ENCODE measurements at places on chromosomes 12 and 14. TPM values are rescaled to one million over a fixed set of nuclear protein-coding genes. Genes with fewer than 3 reads are reported as not detected.

DNA sequence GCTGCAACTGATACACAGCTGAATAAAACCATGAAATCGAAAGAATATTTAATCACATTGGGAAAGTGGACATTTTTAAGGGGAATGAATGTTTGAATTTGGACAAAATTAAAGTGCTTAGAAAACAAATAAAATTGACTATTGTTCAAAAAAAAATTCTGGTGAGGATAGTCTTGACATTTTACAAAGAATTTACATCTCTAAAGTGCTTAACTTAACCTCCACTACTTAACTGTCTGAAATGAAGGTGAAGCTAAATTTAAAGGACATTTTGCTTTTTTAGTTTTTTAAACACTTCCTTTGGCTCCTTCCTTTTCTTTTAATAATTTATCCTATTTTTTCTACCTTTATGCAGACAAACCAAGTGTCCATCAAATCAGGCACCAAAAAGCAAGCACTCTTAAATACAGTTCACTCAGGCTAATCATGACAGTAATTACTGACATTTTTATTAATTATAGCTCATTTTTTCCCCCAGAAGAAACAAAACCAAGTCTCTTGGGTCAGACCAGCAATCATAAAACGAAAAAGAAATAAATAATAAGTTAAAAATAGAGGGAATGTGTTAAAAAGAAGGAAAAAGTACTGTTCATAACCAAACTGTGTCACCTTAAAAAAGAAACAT, 5.7 kb upstream of the CCND2 start:
- H3K4me3 ChIP-seq: no peak overlapping the region
- no peaks in the 10 kb centered on the region for H3K27me3 ChIP-seq
- H3K36me3 ChIP-seq: no peaks in the 10 kb centered on the region
- no peak for DNase-seq

Gene LRTM2
- 0.12 TPM for total RNA-seq

- no peak overlapping the region for H3K4me3 ChIP-seq
- DNase-seq: no peak
- no peak overlapping the region for H3K27ac ChIP-seq
- no peaks in the 10 kb centered on the region for H3K4me1 ChIP-seq
- H3K36me3 ChIP-seq: no peaks in the 10 kb centered on the region
- no peaks in the 10 kb centered on the region for H3K27me3 ChIP-seq
Measured at GRCh38 chr14:101520621-101521472, 40.4 kb upstream of the DIO3 start.

Gene WDR89
- 37.9 TPM for total RNA-seq

- H3K27ac ChIP-seq: no peak overlapping the region
- no peak for DNase-seq
- no peak overlapping the region for H3K4me3 ChIP-seq
- H3K4me1 ChIP-seq: no peaks in the 10 kb centered on the region
Measured at GRCh38 chr12:48765753-48766162, 23.1 kb downstream of the ADCY6 start.

GRCh38 chr12:93108985-93109384, 179.9 kb upstream of the EEA1 start:
- DNase-seq: no peak
- H3K27ac ChIP-seq: no peak overlapping the region
- no peaks in the 10 kb centered on the region for H3K27me3 ChIP-seq

- H3K4me3 ChIP-seq: no peak overlapping the region
- H3K27ac ChIP-seq: no peak overlapping the region
- DNase-seq: no peak
- H3K36me3 ChIP-seq: no peaks in the 10 kb centered on the region
Measured at GRCh38 chr12:55002355-55002754, 17.4 kb upstream of the NEUROD4 start.

GRCh38 chr12:132511516-132512196, 21.7 kb downstream of the FBRSL1 start:
- H3K4me1 ChIP-seq: peaks cover 13% of the 10 kb centered on the region
- H3K4me3 ChIP-seq: no peak overlapping the region
- DNase-seq: no peak

Gene AKAP3
- 1.2 TPM for total RNA-seq

Gene COL2A1
- not detected for total RNA-seq

DNA sequence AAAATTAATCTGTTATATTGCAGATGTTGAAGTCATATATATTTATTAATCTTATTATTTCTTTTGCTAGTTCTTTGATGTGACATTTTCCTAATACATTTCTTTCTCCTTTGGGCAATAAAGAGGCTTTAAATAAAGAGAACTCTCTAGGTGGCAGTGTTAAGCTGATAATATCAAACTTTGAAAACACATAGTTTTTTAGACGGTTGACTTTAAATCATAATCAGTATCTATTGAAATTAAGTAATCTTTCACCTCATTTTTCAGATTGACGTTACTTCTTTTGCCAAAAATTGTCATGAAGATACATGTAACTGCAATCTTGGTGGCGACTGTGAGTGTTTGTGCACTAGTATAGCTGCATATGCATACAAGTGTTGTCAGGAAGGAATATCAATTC, 130.8 kb upstream of the PTPRQ start:
- H3K27me3 ChIP-seq: no peaks in the 10 kb centered on the region
- H3K4me1 ChIP-seq: no peaks in the 10 kb centered on the region
- no peak overlapping the region for H3K4me3 ChIP-seq
- H3K27ac ChIP-seq: no peak overlapping the region

- no peak for DNase-seq
- H3K27me3 ChIP-seq: no peaks in the 10 kb centered on the region
- H3K4me3 ChIP-seq: no peak overlapping the region
- H3K4me1 ChIP-seq: peaks cover 30% of the 10 kb centered on the region
- H3K27ac ChIP-seq: no peak overlapping the region
- no peaks in the 10 kb centered on the region for H3K36me3 ChIP-seq
Measured at GRCh38 chr12:119666226-119666795, 1.6 kb upstream of the PRKAB1 start.

DNA sequence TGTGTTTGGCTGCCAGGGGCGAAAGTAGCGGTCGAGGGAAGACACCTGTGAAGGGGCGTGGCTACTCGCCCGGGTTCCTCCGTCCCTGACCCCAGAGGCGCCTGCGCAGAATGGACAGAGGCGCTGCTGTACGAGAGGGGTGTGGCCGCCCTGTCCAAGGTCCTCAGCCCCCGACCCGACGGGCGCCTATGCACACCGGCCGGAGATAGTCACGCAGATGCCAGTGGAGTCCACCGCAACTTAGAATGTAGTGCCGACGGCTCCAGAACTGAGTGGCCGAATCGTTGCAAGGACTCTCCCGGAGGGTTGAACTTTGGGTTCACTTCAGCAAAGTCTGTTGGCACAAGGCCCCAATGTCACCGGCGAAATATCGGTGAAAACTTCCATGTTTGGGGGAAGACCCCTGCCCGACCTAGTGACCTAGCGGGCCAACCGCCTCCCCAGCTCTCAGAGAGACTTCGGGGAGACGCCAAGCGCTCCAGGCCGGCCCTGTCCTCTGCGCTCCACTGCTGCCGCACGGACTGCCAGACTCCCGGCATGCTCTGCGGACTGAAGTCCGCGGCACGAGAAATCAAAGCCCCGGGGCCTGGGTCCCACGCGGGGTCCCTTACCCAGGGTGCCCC, 541 bp upstream of the RNU6-7 start:
- DNase-seq: peak; percentile 53
- H3K27me3 ChIP-seq: no peaks in the 10 kb centered on the region
- H3K4me1 ChIP-seq: no peaks in the 10 kb centered on the region
- H3K4me3 ChIP-seq: peak overlapping the region; percentile 85

Gene PLEKHG7
- total RNA-seq: not detected

GRCh38 chr12:24748326-24748725, 200.6 kb downstream of the BCAT1 start:
- no peak overlapping the region for H3K27ac ChIP-seq
- no peaks in the 10 kb centered on the region for H3K27me3 ChIP-seq
- no peak for DNase-seq
- H3K4me1 ChIP-seq: no peaks in the 10 kb centered on the region
- no peaks in the 10 kb centered on the region for H3K36me3 ChIP-seq

Gene ZNF268
- total RNA-seq: 38.6 TPM

Gene RNASE3
- not detected for total RNA-seq

Gene DPPA3
- not detected for total RNA-seq

GRCh38 chr14:51422704-51423103, 182.7 kb downstream of the TMX1 start:
- H3K27ac ChIP-seq: no peak overlapping the region
- no peak for DNase-seq
- no peaks in the 10 kb centered on the region for H3K36me3 ChIP-seq
- no peaks in the 10 kb centered on the region for H3K27me3 ChIP-seq
- no peak overlapping the region for H3K4me3 ChIP-seq

- no peak overlapping the region for H3K27ac ChIP-seq
- DNase-seq: no peak
- no peaks in the 10 kb centered on the region for H3K27me3 ChIP-seq
- no peak overlapping the region for H3K4me3 ChIP-seq
Measured at GRCh38 chr12:109948368-109948767, 47.8 kb downstream of the GIT2 start.

DNA sequence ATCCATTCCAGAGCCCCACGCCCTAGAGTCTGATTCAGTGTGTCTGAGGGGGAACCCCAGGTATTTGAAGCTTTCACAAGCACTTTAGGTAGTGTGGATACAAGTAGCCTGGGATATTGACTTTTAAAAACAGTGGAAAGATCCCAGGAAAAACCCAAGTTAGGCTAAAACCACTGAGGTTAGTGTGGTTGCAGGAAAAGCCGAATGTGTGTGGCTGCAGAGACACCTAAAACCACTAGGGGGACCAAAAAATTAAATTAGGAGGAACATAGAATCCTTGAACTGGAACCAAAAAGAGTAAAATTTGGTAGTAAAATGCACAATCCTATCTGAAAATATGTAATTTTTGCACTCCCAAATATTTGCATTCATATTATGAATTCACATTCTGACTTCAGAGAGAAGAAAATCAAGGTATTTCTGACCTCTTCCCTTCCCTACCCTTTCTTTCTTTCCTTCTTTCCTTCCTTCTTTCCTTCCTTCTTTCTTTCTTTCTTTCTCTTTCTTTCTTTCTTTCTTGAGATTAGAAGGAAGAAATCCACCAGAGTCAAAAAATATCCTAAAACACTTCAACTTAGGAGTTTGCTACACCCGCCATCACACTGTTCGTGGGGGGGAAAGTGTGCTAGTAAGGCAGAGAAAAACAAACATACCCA, 37.8 kb downstream of the SLCO1A2 start:
- H3K4me3 ChIP-seq: no peak overlapping the region
- H3K27me3 ChIP-seq: no peaks in the 10 kb centered on the region
- DNase-seq: no peak
- no peak overlapping the region for H3K27ac ChIP-seq
- H3K36me3 ChIP-seq: no peaks in the 10 kb centered on the region
- H3K4me1 ChIP-seq: no peaks in the 10 kb centered on the region

- no peak for DNase-seq
- peaks cover 19% of the 10 kb centered on the region for H3K4me1 ChIP-seq
- no peaks in the 10 kb centered on the region for H3K27me3 ChIP-seq
Measured at GRCh38 chr12:120051535-120051934, 62.5 kb downstream of the BICDL1 start.

DNA sequence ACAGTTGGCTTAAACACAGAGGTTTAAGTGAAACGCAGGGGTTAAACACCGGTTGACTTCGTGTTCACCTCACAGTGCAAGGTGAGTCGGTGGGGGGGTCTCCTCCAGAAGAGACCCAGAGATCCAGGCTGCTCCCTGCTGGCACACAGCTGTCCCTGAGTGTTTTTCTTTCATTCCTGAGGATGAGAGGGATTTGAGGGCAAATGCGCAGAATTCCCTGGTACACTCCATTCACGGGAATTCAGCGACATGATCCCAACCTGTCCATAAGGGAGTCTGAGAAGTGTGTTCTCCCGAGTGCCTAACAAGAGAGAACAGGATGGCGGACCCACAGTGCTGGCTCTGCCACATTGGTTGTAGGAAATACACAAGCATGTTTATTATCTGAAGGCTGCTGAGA, 107.2 kb upstream of the ESRRB start:
- H3K4me1 ChIP-seq: no peaks in the 10 kb centered on the region
- H3K27me3 ChIP-seq: no peaks in the 10 kb centered on the region
- no peak overlapping the region for H3K4me3 ChIP-seq
- no peaks in the 10 kb centered on the region for H3K36me3 ChIP-seq
- no peak for DNase-seq

DNA sequence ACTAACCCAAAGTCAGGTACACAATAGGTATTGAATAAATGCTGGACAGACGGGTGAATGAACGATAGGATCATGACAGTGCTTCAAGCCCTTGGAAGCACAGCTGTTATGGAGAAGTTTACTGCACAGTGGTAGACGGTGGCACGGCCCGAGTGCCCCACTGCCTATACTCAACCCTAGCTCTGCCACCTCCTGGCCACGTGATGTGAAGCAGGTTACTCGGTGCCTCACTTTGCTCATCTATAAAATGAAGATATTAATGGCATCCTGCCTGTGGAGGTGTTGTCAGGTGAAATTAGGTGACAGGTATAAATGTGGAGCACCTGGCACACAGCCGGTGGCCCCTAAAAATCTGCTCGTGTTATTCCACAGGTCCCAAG, 5.8 kb downstream of the ASB2 start:
- H3K36me3 ChIP-seq: no peaks in the 10 kb centered on the region
- DNase-seq: peak; percentile 57
- no peak overlapping the region for H3K27ac ChIP-seq
- H3K27me3 ChIP-seq: no peaks in the 10 kb centered on the region

Gene CLEC4D
- 7.0 TPM for total RNA-seq

GRCh38 chr12:51907856-51908425, 637 bp downstream of the ACVRL1 start:
- H3K27ac ChIP-seq: no peak overlapping the region
- no peak overlapping the region for H3K4me3 ChIP-seq

Gene FBRSL1
- total RNA-seq: 104 TPM

DNA sequence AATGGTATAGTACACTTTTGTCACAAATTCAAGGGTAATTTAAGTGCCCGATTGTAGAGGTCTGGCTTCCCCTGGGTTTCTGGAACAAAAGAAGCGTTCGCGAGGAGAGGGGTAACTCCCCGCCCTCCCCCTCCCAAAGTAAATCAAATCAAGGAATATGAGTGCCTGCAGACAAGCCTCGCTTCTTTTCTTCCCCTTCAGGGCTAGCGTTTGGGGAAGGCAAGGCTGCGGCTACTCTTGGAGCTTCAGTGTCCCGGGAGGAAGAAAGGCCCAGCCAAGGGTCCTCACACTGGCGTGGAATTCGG, 456 bp upstream of the TMPO start:
- H3K4me3 ChIP-seq: peak overlapping the region; percentile 92
- peaks cover 10% of the 10 kb centered on the region for H3K4me1 ChIP-seq
- H3K27ac ChIP-seq: peak overlapping the region; percentile 95

- no peaks in the 10 kb centered on the region for H3K27me3 ChIP-seq
- H3K4me1 ChIP-seq: no peaks in the 10 kb centered on the region
- H3K36me3 ChIP-seq: no peaks in the 10 kb centered on the region
- H3K4me3 ChIP-seq: no peak overlapping the region
- H3K27ac ChIP-seq: no peak overlapping the region
Measured at GRCh38 chr14:39884091-39884490, 451.9 kb upstream of the FBXO33 start.

DNA sequence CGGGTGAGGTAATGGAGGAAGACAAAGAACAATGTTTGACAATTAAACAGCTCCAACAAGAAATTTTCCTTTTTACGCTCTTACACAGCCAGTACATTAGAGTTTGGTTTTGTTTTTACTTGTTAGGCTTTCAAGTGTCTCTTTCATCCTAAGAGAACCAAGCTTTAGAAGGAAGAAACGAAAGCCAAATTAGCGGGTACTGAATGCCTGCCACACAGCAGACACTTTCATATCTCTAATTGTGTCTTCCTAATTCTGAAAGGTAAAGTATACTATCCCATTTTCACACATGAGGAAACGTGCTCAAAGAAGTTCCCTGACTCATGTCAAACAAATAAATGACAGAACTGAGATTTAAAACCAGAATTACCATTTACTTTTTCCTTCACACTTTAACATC, 65.0 kb downstream of the CDK17 start:
- no peak overlapping the region for H3K4me3 ChIP-seq
- H3K36me3 ChIP-seq: peaks cover 3% of the 10 kb centered on the region
- DNase-seq: no peak
- H3K27ac ChIP-seq: peak overlapping the region; percentile 34

Gene TMEM132C
- total RNA-seq: not detected

Gene AMDHD1
- 0.66 TPM for total RNA-seq
